CD4-positive, alpha-beta T cell treated with Interleukin-17A for 1 hour (primary cell): ENCODE measurements at places on chromosomes 5 and 9.
A peak's percentile ranks its signal among the peaks of the same experiment; 100 is the strongest.

- DNase-seq: no peak
Measured at GRCh38 chr5:88230546-88231066, 38.0 kb downstream of the TMEM161B start.

- no peak for DNase-seq
Measured at GRCh38 chr9:23539311-23539710, 286.7 kb downstream of the ELAVL2 start.

GRCh38 chr9:88313364-88314220 lies 74.7 kb upstream of the SPIN1 start:
- no peak for DNase-seq

DNA sequence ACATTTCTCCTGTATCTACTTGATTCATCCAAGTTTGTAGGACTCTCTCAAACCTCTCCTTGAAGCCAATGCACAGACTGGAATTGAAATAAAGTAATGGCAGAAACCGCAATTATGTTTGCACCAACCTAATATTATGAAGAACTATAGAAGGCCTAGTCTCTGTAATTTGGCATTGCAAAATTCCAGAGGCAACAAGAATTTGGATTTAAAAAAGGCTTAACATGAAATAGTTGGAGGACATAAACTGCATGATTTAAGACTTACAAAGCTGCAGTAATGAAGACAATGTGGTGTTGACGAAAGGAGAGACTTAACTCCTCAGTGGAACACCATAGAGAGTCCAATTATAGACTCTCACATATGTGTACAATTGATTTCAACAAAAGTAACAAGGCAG lies 117.8 kb upstream of the MINAR2 start:
- DNase-seq: no peak

GRCh38 chr9:16385590-16385989 lies 484.9 kb downstream of the BNC2 start:
- no peak for DNase-seq

- no peak for DNase-seq
Measured at GRCh38 chr5:21391506-21391905, 1403.5 kb upstream of the CDH18 start.

- DNase-seq: no peak
Measured at GRCh38 chr5:55191165-55191564, 18.2 kb upstream of the CDC20B start.

DNA sequence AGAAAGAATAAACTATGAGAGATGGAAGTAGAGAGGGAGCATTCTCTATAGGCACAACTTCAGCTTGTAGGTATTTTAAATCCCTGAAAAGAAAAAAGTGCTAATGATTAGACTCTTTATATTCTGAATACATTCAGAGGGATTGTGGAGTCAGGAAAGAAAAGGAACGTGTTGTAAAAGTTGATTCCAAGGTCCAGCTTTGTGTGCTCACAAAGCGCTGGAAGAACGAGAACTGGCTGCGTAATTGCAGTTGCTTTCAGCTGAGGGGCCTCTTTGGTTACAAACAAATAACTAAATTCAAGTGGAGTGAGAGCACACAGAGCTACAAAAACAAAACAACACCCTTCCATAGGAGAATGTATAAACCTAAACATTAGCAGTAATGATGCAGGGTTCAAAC lies 1040.4 kb upstream of the WWC1 start:
- no peak for DNase-seq

- DNase-seq: no peak
Measured at GRCh38 chr9:36136894-36137391, 410 bp downstream of the GLIPR2 start.

DNA sequence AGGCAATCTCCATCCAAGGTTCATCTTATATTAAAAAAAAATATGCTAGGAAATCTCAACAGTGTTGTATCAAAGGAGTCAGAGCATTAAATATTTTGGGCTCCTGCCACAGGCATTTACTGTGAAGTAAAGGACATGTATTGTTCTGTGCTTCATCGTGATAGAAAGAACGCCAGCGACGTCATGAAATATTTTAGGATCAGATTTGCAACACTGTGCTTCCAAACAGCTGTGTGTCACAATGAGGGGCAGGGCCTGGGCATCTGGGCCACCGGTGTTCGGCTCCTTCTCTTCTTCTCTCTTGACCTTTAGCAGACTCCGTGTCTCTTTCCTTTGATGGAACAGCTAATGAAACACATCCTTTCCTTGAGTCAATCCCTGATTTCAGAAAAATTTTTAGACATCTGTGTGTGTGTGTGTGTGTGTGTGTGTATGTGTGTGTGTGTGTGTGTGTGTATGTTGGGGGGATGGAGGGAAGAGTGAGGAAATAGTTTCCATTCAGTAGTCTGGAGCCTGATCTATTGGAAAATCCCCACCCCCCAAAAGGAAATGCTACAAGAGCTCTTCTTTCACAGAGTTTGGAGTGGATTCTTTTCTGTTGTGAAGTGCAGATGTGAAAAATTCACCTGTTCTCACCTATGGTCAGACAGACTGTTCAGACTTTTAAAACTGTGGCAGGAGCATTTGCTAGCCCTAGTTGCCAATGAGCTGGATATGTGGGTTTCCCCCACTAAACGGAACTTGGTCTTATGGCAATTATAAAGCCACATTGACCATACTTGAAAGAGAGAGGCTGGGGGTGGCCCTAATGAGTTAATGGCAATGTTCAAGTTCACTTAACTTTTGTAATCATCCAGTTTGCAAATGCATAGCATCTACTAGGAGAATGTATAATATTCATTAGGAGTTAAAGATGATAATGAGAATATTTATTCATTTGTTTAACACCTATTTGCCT lies 18.1 kb upstream of the TNC start:
- no peak for DNase-seq

GRCh38 chr5:116271446-116272025 lies 186.7 kb downstream of the COMMD10 start:
- no peak for DNase-seq

GRCh38 chr5:91535499-91535898 lies 152.4 kb upstream of the ARRDC3 start:
- no peak for DNase-seq

GRCh38 chr9:74953235-74953751 lies 581 bp upstream of the C9orf40 start:
- no peak for DNase-seq

DNA sequence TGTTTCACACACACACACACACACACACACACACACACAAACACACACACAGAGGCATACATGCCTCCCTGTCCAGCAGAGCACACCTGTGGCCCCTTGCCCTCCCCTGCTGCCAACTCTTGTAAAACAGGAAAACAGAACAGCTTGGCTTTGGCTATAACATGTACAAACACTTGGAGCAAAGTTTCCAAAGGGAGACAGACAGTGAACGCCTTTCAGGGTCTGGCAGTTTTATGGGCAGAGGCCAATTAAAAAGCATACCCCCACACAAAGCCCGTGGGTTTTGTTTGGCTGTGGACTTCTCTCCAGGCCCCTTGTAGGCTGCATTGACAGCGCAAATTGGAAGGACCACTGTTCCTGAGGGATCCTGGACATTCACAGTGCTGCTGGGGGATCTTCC lies 265.6 kb downstream of the PAPPA start:
- no peak for DNase-seq

- no peak for DNase-seq
Measured at GRCh38 chr9:76203373-76203772, 190.9 kb downstream of the RFK start.

DNA sequence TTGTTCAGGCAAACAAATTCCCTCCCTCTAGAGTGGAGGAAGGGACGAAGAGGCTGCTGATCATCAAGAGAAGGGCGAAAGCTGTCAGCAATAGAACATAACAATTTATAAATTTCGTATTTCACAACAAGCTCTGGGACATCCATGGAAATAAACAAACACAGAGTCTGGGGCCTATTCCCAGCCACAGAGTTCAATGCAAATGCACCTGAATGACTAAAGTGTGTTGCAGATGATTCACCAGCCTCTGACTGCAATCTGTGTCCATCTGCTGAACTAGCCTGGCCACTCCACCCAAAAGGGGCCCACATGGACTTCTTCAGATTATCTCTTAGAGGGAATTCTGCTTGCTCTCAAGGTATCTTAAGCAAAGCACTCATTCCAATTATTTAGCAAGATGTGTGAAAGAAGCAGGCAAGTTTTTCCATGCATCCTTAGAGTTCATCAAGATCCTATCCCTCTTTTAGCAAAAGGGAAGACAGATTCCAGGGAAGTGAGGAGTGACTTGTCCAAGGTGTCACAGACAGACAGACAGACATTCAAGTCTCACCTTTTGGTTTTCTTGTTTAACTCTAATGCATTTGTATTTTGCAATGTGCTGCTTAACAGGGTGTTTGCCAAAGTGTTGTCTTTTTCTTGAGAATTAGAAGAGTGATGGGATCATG lies 307.8 kb upstream of the PAPPA start:
- no peak for DNase-seq

GRCh38 chr9:75889977-75890471 lies 449 bp upstream of the PCSK5 start:
- DNase-seq: peak; percentile 35

- DNase-seq: no peak
Measured at GRCh38 chr5:163261647-163262269, 175.6 kb upstream of the CCNG1 start.

DNA sequence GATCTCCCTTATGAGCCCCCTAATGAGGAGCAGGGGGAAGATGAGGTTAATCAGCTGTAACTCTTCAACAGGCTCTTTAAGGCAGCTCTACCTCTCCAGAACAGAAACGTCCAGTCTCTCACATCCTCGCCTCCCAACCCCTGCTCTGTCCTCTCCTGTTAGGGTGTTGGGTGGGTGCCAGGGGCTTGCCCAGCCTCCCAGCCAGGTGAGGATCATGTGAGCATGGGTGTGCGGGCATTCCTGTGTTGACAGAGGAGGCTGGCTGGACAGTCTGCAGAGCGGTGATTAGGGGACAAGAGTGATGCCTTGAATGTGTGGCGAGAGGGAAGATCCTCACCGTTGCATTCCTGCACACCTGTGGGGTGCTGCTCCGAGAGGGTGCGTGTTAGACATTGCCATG lies 51.7 kb downstream of the CCDC180 start:
- no peak for DNase-seq

GRCh38 chr5:172370648-172371545 lies 83.4 kb downstream of the SH3PXD2B start:
- no peak for DNase-seq

DNA sequence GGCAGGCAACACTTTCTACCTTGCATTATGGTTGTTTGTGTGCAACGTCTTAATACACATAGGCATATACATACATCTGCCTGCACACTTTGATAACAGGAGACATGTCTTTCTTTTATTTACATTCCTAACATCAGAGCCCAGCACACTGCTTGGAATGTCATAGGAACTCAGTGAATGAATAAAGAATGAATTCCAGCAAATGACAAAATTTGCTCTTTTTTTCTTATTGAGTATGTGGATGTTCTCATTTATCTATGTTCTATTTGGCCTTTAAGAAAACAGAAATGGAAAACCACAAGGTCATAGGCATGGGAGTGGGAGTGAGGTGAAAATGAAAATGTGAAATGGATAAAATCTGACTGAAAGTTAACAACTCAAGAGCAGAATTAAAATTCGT lies 36.3 kb upstream of the PALM2AKAP2 start:
- no peak for DNase-seq

DNA sequence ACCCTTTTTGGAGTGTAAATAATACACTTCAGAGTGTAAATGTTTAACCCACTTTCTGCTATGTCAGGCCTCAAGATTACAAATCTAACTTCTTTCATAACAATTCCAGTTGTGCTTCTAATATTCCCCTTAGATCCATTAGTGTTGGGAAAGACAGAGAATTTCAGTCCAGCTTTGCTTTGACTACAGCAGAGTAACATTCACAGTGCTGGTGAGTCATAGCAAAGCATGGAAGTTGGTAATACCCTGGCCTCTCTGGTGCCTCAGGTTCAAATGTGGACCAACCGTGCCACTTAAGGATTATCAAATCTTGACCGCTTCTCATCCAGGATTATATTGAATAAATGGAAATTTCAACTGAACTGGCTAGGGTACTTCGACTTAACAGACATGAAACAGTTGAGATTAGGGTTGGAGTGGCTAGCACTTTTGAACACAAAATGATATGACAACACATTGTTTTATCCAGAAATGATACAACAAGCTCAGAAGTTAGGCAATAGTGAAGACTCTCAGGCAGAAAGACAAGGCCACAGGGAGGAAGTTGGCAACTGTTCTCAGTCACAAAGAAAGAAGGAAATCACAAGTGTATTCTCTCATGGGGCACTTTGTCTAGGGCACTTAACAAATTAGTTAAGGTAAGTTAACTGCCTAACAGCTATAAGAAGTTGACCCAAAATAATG lies 24.4 kb upstream of the RASA1 start:
- DNase-seq: no peak

- no peak for DNase-seq
Measured at GRCh38 chr5:82820961-82821845, 256.0 kb downstream of the TMEM167A start.

- DNase-seq: no peak
Measured at GRCh38 chr5:116276952-116277351, 192.1 kb downstream of the COMMD10 start.

- no peak for DNase-seq
Measured at GRCh38 chr5:136021016-136021405, 7.8 kb upstream of the TGFBI start.

DNA sequence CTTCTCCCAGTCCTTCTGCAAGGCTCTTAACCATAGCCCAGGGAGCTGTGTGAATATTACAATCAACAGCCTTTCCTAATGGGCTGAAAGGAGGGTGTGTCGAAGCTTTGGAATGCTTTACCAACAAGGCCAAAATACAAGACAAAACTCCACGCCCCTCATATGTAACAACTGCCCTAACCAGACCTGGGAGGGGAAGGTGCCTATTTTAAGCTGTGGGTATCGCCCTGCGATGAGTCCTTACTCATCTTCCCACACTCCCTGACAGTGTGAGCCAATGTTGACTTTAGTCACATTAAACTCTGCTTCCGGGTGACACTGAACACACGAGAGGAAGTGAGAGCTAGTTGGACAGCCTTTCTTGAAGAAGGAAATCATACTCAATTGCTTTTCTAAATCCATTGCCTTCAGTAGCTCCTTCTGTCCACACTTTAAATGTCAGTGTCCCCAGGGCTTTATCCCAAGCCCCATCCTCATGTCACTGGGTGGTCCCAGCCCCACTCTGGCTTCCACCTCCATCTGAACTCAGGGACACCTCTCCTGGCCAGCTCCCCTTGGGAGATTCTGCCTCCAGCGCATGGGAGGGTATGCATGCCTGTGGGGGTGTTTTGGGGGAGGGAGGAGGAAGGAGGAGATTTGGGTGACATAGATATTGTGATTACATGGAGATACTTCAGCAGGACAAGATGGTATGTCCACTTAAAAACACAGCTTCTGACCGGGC lies 6.5 kb upstream of the TBC1D9B start:
- DNase-seq: peak; percentile 19

- no peak for DNase-seq
Measured at GRCh38 chr5:57437976-57438805, 44.4 kb downstream of the ACTBL2 start.

DNA sequence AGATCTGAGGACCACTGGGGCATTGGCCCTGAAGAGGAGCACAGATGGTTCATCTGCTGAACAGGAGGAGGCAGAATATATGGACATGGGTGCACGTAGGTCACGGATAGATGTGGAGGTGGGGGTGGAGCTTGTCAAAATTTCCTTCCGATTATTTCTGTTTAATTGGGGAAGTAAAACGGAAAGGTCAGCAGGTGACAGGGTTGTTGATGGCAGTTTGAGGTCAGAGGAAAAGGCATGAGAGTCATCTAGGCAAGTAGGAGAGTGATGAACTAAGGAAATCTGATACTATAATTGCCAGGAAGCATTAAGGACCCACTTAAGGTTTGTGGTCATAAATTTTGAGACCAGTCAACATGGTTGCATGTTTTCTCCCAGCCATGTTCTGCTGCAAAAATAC lies 8.4 kb upstream of the FAM81B start:
- DNase-seq: no peak

GRCh38 chr9:112755675-112756074 lies 5.1 kb downstream of the SNX30 start:
- no peak for DNase-seq

GRCh38 chr9:95104581-95104960 lies 212.9 kb downstream of the FANCC start:
- DNase-seq: no peak
